ENCODE measurements at places on chromosomes 1 and 21.
A peak's percentile ranks its signal among the peaks of the same experiment; 100 is the strongest.

DNA sequence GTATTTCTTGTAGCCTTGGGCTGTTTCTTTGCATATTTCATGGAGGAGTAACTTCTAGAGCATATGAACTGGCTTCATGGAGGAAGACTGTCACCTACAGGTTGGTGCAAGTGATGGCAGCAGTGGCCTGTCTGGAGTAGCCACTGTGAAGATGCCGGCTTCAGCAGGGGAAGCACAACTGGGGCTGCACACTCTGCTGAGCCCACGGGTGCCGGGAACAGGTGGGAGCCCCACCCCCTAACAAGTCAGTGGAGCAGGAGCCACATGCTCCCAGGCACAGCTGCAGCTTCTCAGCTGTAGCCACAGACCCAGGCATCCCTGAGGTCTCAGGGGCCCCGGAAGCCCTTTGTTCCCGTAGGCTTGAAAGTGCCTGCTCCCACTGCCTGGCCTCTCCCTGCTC lies 43.2 kb upstream of the C1orf185 start:
- DNase-seq = no peak

DNA sequence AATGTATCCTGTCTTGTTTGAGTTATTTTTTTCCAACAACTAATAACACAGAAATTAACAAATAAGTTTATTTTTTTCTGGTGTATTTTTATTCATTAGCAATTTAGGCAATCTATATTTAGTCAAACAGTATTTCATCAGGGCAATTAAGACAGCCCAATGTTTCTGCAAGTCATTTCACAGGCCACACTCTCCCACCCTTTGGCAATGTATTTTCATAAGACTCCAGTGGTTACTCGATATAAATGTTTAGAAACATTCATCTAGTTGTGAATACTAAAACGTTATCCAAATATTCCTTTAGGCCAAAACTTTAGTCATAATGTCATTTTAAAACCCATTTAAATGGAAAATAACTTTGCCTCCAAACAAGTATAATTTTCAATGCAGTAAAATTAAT lies 142.1 kb downstream of the KCNT2 start:
- no peak for DNase-seq

- no peak for DNase-seq
Observed at GRCh38 chr1:39646232-39647081, 7.0 kb upstream of the HEYL start.

- DNase-seq = peak; percentile 57
Observed at GRCh38 chr1:184483101-184483683, 96.4 kb downstream of the C1orf21 start.

All from MM.1S (cell line).